NCI-H1092 (cell line): ENCODE measurements at places on chromosomes 5 and 9.

- DNase-seq: no peak
Observed at GRCh38 chr9:19137282-19137681, 10.0 kb upstream of the PLIN2 start.

GRCh38 chr5:38709678-38710306 is 136.0 kb upstream of the OSMR start:
- DNase-seq: no peak

DNA sequence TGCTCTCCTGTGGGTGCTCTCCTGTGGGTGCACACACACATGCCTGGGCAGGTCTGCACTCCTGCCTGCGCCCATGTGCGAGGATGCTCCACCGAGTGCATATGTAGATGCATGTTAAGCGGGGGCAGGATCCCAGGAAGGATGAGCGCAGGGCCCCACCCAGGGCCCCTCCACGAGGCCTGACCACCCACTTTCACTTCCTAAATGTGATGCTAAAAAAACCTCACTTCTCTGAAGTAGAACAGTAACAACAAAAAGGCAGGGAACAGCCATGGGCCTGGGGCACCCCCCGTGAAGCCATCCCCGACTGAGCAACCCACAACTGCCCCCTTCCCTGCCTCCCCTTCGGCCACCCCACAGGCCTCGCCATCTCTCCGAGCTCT is 48.2 kb upstream of the SARDH start:
- no peak for DNase-seq

DNA sequence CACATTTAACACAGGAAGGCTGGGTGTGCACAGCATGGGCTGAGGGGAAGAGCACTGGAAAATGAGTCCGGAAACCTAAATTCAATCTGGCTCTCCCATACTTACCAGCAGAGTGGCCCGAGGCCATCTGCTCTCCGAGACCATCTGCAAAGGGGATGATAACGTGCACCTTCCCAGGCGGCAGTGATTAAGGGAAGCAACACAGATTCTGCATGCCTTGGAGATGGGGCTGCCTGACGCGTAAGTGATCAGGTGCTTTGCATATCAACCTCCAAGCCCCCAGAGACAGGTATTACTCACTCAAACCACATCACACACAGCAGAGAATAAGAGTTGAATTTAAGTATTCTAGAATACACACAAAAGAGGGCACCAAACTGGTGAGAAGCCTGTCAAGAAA is 9.1 kb downstream of the EPB41L4B start:
- DNase-seq: no peak

GRCh38 chr5:100860407-100860806 is 42.7 kb downstream of the ST8SIA4 start:
- no peak for DNase-seq

DNA sequence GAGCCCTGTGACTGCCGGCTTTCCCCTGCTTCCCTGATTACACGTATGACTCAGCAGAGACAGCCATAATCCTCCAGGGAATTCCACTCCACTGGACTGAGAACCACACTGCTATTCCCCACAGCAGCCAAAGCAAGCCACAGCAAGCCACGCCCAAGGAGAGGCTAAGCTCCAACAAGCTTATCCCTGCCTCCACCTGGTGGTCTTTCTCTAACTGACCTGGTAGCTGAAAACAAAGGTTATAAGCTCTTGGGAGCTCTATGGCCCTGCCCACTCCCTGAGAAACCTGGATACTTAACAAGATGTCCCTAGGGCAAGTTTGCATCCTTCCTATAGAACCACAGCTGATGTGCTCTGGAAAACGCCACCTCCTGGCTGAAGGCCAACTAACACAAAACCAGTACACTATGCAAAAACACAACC is 613.7 kb upstream of the CDH18 start:
- no peak for DNase-seq

DNA sequence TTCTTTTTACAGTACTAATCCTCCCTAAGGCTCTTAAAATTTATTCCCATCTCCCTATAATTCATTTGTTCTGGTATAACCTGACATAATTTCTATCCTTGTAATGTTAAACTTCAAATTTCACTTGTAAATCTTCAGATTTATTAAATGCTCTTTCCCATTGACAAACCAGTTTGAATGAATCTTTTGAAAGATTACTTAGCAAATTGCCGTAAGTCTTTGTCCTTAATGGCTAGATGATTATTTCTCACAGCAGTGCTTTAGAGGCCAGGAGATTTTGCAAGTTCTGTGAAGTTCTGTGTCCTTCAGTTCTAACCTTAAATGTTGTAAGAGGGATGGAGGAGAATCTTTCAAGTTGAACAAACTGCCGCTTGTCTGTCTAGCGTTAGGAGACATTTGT is 4.2 kb downstream of the SLC44A1 start:
- no peak for DNase-seq

- no peak for DNase-seq
Observed at GRCh38 chr5:138635265-138635664, 60.1 kb upstream of the HSPA9 start.

GRCh38 chr5:71894091-71894490 is 175.0 kb downstream of the CARTPT start:
- DNase-seq: no peak

DNA sequence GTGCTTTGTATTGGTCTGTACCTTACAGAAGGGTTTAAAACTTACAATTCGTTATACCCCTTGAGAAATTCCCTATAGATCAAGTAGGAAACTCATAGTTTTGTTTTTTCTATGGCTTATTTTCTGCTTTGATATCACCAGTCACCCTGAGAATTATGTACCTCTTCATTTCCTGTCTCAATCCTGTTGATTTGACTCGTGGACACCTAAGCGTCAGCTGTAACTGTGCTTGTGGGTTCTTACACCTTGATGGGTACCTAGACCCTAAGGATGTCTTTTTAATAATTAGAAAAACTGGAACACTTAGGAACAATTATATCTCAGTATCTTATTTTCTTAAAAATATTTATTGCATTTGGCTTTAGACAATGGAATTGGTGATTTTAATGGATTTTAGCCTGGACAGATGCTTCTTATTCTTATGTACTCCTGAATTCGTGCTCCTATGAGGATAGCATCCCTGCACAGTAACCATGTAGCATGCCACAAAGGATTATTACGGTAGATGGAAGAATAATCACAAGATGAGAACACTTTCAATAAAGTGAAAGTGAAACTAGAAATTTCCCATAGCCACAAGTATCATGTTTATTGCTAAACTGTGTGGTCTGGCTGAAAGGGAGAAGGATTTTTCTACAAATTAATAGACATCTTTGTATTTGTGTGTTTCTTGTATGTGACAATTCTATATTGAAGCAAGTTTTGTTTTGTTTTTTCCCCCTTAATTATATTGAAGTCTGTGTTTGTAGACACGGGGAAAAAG is 1920.3 kb upstream of the WWC1 start:
- DNase-seq: no peak

- no peak for DNase-seq
Observed at GRCh38 chr5:4758550-4758949, 381.6 kb upstream of the ADAMTS16 start.

DNA sequence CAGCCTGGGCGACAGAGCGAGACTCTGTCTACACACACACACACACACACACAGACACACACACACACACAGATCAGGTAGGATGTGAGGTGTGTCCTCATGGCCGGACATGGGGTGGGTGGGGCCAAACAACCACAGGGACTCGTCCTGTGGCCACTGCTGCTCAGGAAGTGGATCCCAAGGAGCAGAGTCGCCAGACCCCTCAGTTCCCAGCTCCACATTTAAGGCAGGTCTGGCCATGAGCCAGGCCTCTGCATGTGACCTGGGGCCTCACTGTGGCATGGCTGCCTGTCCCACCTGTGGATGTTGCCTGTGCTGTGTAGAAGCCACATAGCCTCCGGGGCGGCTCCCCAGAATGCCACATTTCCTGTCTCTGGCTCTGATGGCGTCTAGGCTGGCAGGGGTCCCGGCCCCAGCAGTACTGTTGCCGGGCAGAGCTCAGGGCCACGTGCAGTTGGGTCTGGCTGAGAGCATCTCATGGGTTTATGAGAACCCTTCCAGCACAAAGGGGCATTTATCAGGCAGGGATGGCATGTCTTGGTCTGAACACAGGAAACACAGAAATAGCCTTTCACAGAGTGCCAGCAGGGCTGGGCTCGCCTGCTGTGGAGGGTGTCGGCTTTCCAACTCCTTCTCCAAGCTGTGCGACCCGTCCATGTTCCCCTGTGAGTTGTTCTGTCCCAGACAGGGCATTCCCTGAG is 9.9 kb upstream of the NINJ1 start:
- no peak for DNase-seq

- no peak for DNase-seq
Observed at GRCh38 chr5:171596391-171596878, 177.0 kb downstream of the FGF18 start.

- DNase-seq: no peak
Observed at GRCh38 chr9:27337833-27338526, 41.0 kb upstream of the EQTN start.

- DNase-seq: no peak
Observed at GRCh38 chr9:108978205-108978604, 35.1 kb downstream of the CTNNAL1 start.

- no peak for DNase-seq
Observed at GRCh38 chr5:78661691-78662090, 13.1 kb upstream of the LHFPL2 start.

DNA sequence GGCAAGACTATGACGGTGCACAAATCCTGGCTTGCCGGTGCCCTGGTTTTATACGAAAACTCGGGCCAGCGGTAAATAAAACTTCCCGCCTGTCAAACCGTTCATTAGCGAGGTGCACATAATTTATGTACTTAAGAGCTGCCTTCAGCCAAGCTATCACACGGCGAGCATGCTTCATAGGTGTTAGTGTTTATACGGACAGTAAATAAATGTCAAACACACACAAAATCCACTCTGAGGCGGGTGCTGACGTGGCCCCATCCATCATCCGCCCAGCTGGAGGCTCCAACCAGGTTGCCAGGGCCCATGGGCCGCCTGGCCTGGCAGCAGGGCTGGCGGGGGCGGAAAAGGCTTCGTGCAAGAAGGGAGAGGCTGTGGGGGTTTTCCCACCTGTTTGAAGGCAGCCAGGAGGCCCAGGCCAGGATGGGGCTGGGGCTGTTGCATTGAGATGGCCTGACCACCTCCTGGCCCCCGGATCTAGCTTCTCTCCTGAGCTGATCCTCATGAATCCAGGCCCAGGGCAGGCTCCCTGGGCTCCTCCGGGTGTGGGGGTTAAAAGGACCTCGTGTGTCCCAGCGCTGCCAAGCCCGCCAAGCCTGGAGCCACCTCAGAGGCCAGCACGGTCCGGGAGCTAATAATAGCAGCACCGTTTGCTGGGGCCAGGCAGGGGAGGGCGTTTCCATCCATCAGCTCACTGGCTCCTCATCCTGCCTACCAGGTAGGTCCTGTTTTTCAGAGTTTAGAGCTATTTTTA is 43.2 kb downstream of the BARX1 start:
- no peak for DNase-seq

- no peak for DNase-seq
Observed at GRCh38 chr9:109440117-109440515, 58.0 kb downstream of the PTPN3 start.

DNA sequence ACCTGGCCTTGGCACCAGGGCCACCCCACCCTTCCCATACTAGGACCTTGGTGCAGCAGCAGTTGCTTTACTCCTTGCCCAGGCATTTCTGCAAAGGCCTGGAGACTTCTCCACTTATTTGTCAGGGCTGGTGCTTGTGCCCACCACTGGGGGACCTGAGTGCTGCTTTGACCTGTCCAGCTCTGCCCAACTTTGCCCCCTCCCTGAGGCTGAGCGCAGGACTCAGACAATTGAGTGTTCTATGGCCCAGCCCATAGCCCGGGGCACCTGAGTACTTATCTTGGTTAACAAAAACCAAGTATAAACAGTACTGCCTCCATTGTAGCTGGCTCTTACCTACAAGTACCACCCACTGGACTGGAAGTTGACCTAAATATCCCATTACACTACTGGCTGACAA is 406.1 kb upstream of the CHD1 start:
- DNase-seq: no peak

- no peak for DNase-seq
Observed at GRCh38 chr5:164181604-164182003, 676.2 kb downstream of the MAT2B start.

GRCh38 chr5:137431051-137431450 is 68.1 kb downstream of the SPOCK1 start:
- no peak for DNase-seq

GRCh38 chr9:14992081-14992480 is 81.9 kb upstream of the FREM1 start:
- DNase-seq: no peak

DNA sequence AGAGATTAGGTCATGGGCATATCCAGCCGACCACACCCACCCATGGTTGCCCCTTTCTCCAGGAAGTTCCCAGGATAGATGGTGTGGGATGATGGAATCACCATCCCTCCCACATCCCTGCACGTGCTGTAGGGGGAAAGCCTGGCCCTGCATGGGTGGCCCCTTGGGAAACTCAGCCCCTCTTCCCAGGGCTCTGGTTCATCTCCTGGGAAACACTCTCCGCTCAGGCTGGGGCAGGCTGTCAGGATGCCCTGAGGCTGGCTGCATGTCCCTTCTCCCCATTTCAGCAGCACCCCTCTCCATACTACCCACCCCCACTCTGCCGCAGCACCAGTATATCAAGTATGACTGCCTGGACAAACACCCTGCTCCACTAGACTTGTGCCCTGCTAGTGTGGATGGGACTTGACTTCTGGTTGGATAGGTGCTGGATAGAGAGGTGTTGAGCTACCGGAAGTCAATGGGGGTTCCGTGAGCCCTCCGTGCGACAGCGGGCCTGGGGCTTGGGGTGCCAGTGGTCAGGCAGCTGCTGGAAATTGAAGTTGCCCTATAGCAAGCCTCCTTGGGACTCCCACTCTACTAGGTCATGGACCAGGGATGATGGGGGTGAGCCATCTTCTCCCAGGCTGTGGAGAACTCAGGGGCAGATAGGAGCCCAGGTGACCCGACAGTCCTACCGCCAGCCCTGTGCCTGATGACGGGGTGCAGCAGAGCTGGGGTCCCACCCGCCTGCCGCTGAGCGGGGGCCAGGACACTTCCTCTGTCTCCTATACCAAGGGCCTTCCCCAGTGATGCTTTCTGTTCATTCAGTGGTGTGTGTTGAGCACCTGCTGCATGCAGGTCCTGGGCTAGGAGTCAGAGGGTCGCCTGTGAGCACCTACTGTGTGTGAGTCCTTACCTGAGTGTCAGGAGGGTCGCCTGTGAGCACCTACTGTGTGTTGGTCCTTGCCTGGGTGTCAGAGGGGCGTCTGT is 69.4 kb upstream of the COL5A1 start:
- DNase-seq: no peak

DNA sequence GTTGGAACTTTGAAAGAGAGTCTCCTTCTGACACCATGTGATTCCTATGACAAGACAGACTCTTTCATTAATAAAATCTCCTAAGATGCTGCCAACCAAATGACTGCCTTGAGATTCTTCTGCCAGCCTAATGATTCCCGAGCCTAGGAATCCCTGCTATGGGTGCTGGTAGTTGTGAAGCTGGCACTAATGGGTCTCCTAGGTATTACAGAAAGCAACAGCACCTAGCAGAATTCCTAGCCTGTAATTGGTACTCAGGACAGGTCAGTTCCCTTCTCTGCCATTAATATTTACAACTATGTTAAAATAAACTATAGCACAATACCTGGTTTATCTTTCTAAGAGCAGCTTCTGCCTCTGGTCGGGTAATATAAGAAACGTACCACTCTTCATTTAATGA is 19.3 kb downstream of the C5orf58 start:
- no peak for DNase-seq
